NCI-H1417 (cell line): ENCODE measurements at places on chromosomes 1 and 21.

GRCh38 chr1:51313961-51314777 is 16.2 kb downstream of the TTC39A start:
- DNase-seq, result no peak

GRCh38 chr1:27284425-27285273 is 37.3 kb upstream of the TMEM222 start:
- peak; percentile 84 for DNase-seq

GRCh38 chr1:180912801-180913565 is at the start of gene KIAA1614:
KIAA1614 (plus strand) TSS chr1:180912897; CDS start chr1:180913244, 347 bp downstream.
- no peak for DNase-seq

DNA sequence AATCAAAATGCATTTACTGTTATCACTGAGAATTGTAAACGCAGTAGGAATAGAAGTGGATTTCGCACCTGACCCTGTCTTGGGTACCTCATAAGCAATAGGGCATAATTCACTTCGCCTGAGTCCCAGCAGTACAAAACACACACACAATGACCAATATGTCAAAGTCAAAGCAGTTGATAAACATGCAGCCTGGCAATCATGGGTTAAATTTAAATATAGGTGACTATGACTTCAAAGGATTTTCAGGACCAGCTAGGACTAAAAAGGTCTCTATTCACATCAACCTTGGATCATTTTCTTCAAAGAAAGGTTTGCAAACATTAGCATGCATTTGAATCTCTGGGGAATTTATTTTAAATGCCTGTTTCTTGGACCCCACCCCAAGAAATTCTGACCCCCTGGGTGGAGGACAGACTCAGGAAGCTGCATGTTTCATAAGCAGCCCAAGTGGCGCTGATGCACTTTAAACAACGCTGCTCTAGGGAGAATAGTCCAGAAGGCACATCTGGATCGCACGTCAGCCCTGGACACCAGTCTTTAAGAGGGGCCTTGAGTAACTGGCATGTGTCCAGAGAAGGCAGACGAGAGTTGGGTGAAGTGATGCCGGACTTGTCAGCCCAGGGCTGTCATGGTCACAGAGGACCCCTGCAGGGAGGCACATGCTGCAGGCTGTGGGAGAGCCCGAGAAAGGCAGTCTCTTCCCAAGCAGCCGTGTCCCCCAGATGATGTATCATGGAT is 55.7 kb upstream of the EFHD2 start:
- peak; percentile 92 for DNase-seq

GRCh38 chr1:10161541-10162290 is 48.7 kb upstream of the KIF1B start:
- no peak for DNase-seq

GRCh38 chr1:43312212-43312623 is 11.4 kb downstream of the TIE1 start:
- DNase-seq, result no peak

GRCh38 chr1:192958871-192959270 is 100.3 kb downstream of the UCHL5 start:
- DNase-seq, result no peak

- DNase-seq, result no peak
These were observed 10.8 kb upstream of the FYB2 start for GRCh38 chr1:56830052-56830451.

DNA sequence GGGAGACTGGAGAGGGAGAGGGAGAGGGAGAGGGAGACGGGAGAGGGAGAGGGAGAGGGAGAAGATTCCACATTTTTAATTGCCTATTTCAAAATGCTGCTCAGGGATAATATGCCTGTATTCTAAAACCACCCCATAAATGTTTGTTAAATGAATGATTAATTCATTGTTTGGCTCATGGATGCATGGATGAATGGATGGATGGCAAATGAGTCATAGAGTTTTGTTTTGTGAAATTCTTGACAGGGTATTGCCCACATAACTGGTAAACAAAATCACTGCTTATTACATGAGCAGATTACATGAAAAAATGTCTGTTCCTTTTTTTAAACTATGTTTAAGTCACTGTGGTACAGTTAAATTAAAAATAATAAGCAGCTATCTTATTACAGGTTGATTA is 220.4 kb downstream of the ZP4 start:
- no peak for DNase-seq

DNA sequence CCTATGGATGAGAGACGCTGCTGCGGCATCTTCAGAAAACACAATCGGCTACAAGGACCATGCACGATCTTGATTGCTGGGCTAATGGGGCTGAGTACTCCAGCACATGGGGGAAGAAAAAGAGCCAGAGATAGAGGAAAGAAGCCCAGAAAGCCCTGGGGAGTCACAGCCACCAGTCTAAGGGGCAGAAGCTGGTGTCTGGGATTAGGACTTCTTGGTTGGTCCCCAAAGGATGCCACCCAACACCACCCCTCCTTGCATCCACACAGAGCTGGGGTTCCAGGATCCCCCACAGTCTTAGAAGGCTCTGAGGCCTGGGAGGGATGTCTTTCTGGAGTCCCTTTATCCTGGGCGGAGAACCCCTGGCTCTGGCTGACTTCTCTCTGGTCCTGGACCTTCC is 98.4 kb upstream of the TARDBP start:
- DNase-seq, result no peak

DNA sequence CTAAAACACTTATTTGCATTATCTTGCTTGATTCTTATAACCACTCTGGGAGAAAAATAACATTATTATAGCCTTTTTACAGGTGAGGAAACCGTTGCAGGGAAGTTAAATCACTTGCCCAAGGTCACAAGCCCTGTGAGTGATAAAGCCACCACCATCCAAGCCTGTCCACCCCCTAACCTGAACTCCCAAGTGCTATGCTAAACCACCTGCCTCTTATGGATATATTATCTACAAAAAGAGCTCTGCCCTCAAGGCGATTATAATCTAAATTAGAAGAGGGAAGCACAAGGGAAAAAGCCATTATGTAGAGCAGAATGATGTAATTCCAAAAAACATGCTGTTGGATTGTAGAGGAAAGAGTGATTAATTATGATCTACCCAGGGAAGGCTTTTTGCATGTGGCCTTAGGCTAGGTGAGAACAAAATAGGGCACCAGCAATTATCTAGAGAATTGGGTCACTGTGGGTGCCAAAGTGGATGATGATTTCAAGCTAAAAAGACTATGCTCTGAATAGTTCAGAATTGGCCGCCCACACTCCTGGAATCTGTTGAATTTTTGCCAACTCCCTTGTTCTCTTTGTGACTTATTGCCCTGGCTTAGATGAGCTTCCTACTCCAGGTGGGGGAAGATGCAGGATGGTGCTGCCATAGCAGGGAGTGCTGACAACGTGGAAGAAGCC is 205.3 kb downstream of the FGGY start:
- DNase-seq, result no peak

- no peak for DNase-seq
These were observed 65.2 kb downstream of the CNST start for GRCh38 chr1:246631426-246631825.

DNA sequence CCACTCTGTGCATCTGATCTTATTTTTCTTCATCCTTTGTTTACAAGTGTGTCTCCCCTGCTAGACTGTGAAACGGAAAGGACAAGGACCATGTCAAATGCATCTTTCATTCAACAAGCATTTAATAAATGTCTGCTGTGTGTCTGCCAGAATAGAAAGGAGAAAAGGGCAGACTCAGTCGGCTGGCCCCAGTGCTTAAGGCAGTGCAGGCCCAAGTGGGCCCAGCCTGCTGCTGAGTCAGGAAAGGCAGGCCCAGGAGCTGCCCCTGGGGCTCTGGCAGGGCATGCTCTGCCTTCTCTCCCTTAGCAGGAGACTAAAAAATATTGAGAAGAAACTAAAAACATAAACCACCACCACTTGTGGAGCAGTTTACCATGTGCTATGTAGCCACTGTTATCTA is 38.1 kb downstream of the PLEKHA6 start:
- DNase-seq, result no peak

DNA sequence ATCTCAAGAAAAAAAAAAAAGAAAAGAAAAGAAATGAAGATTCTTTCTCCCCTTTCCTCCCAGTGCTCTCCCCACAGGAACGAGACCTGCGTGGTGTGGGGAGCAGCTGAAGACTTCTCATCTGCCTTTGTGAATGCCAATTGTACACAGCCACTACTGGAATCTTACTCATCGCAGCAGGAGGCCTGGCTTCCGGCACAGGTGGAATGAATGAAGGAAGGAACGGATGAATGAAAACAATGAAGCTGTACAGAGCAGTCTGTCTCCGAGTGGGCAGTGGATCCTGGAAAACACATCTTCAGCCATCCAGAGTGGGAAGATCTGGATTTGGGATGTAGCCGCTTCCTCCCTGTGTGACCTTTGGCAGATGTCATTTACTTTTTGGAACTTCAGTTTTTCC is 64.9 kb downstream of the RUNX3 start:
- no peak for DNase-seq

- DNase-seq, result no peak
These were observed 30.7 kb upstream of the RNF187 start for GRCh38 chr1:228456252-228457016.

- no peak for DNase-seq
These were observed 8.1 kb upstream of the TSPAN1 start for GRCh38 chr1:46166521-46167462.

- DNase-seq, result no peak
These were observed 72.2 kb upstream of the LPGAT1 start for GRCh38 chr1:211902624-211903291.
